ENCODE measurements at places on chromosomes 1 and 21.
A peak's percentile ranks its signal among the peaks of the same experiment; 100 is the strongest.

DNA sequence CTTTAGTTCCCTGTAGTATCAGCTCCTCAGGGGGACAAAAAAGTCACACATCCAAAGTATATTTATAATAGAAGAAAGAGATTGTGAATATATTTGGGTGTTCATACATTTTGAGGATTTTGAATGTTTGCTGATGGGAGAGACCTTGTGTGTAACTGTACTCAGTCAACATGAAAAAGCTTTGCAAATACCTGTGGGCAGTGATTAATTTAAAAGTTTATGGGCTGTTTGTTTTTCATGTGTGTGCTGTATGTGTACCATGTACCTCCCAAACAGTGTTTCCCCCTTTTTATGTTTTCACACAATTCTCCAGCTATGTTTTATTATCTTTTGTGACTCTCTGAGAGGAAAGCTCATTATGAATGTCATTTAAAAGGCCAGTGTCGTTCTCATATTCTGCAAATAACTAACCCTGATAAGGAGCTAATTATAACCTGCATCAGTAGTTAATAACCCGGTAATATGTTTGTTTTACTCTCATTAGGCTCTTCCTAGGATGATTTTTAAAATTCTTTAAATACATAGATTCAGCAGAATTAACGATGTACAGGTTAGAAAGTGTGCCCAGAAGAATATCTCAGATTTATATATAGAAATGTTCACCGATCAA, 271.5 kb downstream of the NFIA start:
- DNase-seq = no peak

DNA sequence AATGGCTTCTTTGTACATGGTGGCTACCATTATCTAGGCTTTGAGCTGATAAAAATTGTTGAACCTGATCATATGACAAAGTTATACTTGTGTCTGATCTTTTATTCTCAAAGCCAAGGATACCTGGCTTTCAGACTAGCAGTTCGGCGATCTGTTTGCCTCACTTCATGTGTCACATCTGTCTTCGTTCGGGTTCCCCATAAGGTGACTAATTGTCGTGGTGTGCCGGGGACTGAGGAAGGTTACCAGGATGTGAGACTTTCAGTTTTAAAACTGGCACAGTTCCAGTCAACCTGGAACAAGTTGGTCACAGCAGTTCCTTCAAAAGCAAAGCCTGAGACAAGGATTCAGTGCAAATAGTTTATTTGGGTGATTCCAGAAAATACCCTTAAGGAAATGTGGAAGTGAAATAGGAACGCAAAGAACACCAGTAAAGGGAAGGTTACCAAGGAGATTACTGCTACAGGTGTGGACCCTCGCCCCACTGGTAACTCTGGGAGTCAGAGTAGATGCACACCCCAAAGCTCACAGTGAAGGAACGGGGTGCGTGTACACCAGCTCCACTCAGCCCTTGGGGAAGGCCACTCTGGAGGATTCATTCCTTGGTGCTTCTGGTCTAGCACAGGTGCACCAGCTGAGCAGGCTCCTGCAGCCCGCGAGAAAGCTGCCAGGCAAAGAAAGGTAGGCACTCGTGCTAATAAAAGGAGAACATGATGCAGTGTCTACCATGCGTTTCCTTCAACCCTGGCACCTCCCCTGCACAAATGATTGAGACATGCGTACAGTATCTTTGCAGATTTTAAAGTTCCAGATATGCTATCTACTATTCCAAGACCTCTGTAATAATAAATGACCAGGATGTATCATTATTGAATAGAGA, 69.0 kb downstream of the VWA5B1 start:
- DNase-seq = no peak

GRCh38 chr21:39979321-39979720, 112.1 kb downstream of the PCP4 start:
- DNase-seq = no peak

DNA sequence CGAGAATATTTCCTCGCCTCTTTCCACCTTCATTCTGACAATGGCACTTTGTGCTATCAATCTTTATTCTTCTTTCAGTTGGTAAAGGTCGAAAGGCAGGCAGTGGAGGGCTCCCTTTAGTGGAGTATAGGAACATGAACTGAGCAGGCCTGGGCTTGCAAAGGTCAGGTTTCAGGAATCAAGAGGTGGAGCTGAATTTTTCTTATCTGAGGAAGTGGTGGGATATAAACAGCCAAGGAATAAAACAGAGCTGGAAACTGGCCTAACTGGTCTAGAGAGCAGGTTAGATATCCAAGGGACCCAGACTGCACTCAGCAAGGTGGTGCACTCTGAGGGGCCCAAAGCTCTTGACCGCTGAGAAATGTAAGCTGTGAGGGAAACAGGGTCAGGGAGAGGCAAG, 99.1 kb downstream of the PLA2G4A start:
- no peak for DNase-seq

GRCh38 chr1:162028726-162029125, 5.1 kb upstream of the OLFML2B start:
- no peak for DNase-seq

- DNase-seq = no peak
Measured at GRCh38 chr1:109657395-109657794, 1.5 kb downstream of the GSTM4 start.

- DNase-seq = no peak
Measured at GRCh38 chr1:29586991-29587745, 350.8 kb downstream of the PTPRU start.

DNA sequence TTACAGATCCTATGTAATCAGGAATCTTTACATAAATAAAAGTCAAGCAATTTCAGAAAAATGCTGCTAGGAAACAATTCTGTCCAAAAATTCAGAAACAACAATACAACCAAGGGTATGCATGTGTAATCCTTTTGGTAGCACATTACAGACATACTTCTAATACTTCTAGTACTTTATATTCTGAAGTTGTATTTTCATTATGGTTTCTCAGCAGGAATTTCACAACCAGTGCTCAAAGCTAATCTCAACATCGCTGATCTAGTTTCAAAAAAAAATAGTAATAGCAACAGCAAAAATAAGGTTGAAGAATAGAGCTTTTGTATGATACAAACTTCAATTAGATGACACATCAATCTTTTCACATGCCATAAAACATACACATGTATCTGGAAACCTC, 545.2 kb downstream of the LTN1 start:
- no peak for DNase-seq

GRCh38 chr1:47761974-47762373, 235.2 kb downstream of the TRABD2B start:
- no peak for DNase-seq

DNA sequence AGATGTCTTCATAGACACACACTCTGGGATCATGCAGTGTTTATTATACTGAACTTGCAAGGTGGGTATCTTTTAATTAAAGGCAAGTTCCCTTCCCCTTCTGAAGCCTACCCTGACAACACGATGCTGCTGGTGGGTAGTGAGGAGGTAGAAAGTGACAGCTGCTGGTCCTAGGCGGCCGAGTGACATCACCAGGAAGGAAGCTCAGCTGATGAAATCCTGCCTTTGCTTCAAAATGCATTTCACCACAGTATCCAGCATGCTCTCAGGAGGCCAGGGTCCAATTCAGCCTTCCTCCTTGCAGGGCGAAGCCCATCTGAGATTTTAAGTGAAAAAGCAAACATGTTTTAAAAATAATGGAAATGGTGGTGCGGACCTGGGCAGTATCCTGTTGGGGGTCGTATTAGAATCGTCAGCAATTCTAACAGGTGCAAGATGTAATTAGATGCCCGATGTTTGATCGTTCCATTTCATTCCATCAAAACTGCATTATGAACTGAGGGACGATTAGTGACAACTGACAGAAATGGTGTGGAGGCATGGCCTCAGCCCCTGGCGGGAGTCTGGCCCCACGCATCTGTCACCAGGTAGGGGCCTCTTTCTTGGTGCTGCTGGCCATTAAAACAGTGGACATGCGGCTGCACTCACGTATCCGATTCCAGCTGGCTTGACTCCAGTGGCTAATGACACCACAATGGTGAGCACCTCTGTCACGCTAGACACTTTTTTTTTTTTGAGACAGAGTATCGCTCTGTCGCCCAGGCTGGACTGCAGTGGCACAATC, 324.8 kb upstream of the C1orf174 start:
- no peak for DNase-seq

DNA sequence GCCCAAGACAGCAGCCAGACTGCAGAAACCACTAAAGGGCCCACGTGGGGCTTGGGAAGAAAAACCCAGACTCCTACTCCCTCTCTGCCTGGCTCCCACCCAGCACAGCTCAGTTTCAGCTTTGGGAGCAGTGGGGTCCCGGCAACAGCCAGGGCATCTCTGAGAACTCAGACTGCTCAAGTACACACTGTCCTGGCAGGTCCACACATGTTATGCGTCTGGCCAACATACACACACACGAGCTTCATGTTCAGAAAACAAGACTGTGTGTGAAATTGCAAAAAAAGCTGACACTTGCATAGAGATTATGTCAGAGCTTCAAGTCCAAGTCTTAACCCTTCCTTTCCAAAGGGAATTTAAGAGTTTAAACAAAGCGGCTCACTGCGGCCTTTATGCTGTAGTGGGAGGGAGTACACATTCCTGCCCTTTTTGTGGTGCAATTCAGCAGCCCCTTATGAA, 136.6 kb upstream of the CD34 start:
- peak; percentile 80 for DNase-seq

DNA sequence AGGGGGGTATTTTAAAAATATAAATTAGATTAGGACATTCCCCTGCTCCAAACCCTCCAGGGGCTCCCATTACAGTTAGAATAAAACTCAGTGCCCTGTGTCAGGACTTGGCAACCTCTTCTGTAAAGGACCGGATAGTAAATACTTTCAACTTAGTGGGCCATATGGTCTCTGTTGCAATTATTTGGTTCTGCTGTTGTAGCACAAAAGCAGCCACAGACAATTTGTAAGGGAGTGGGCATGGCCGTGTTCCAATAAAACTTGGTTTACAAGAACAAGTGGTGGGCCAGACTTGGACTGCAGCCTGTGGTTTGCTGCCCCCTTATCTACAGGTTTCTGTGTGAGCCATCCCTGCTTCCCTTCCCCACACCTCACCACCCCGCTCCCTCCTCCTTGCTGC, 92.0 kb downstream of the ACTL8 start:
- no peak for DNase-seq

- DNase-seq = no peak
Measured at GRCh38 chr1:6612641-6613360, 730 bp upstream of the PHF13 start.

DNA sequence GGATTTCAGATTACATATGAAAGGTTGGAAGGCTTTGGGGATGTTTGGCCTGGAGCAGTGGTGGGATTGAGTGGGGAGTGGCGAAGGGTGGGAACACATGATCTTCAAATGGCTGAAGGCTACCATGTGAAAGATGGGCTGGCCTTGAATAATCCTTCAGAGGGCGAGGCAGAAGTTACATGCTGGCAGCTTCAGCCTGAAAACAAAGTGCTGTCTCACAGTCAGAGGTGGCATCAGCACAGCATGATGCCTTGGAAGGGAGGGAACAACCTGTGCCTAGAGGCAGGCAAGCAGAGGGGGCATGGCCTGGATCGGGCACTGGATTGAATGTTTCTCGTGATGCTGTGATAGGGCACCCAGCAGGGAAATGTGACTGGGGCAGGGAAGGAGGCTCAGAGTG, 130.8 kb downstream of the BEND5 start:
- no peak for DNase-seq

DNA sequence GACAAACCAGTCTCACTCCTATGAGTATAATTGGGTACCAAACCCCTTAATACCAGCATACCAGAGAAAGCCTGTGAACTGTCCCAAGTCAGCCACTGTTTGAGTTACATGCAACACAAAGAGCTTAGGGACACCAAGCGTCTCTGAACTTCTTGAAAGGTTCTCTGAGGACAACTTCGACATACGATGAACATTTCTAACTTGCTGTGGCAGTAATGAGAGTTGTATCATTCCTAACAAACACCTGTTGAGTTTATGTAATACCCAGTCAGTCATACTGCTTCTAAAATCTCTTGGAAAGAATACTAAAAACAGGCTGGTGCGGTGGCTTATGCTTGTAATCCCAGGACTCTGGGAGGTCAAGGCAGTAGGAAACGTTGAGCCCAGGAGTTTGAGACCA, 18.4 kb downstream of the CCT8 start:
- DNase-seq = no peak

DNA sequence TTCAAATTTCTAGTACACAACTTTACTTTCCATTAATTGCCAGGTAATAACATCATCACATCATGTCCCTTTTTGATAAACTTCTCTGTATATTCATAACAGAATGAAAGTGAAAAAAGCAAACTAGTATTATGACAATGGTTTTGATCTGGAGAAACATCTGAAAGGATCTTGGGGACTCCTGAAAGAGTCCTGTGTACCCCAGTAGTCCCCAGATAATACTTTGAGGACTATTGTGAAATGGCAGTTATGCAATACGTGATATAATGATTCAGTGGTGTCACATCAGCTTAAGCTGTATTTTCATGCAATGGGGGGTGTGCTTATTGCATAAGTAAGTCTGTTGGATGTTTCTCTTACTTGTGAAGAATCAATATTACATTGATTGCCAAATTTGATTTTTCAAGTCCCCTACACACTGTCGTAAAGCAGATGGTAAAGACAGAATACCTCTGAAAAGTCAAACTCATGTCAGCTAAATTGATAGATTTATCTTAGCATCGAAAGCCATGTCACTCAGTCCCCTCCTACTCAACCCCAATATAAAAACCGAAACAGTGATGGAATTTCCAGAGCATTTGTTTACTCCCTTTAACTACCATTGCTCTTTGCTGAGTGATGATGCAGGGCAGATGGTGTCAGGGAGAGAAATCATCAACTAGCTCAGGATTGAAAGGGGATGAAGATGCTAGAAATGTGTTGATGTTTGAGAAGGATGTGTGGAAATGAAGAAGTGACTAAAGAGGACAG, 146.7 kb upstream of the C1orf105 start:
- DNase-seq = no peak

- no peak for DNase-seq
Measured at GRCh38 chr1:212161231-212161781, 123.9 kb upstream of the PPP2R5A start.

- DNase-seq = no peak
Measured at GRCh38 chr1:83102630-83103071, 896.3 kb downstream of the TTLL7 start.

- no peak for DNase-seq
Measured at GRCh38 chr1:110348771-110349170, 9.6 kb downstream of the RBM15 start.

DNA sequence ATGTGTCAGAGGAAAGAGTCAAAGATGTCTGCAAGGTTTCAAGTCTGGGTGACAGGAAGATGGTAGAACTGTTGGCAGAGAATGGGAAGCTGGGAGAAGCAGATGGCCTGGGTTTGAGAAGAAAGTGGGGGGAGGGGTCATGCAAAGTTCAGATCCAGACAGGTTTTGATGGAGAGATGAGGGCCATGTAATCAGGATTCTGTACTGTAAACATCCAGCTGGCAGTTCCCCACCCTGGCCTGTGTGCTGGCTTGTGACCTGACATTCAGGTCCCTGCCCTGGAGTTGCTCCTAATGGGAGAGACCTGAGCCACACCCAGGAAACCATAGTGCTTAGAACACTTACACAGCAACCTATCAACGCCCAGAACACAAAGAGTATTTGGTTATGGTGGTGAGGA, 15.6 kb upstream of the ETV3 start:
- DNase-seq = no peak

Data from thoracic aorta (tissue), 2 donors.